Vagina (tissue), 2 donors: ENCODE measurements at places on chromosomes 1 and 21. TPM values are rescaled to one million over a fixed set of nuclear protein-coding genes. Genes with fewer than 3 reads are reported as not detected.

DNA sequence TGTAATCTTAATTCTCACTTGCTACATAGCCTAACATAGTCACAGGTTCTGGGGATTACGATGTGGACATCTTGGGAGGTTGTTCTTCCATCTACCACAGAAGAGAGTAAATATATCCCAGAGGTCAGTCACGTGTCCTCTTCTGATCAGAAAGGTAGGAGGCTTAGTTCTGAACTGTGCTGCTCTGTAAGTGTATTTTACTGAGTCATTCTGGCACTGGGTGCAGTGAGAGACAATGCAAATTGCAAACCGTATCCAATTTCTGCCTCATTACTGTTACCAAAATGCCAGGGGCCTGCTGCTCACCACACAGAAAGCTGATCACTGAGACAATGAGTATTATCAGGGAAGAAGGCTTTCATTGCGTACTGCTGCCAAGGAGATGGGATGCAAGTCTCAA lies 104.0 kb downstream of the GABPA start:
- H3K4me3 ChIP-seq, result no peak overlapping the region
- H3K27ac ChIP-seq, result no peak overlapping the region
- no peaks in the 10 kb centered on the region for H3K36me3 ChIP-seq
- DNase-seq, result no peak
- no peaks in the 10 kb centered on the region for H3K27me3 ChIP-seq

DNA sequence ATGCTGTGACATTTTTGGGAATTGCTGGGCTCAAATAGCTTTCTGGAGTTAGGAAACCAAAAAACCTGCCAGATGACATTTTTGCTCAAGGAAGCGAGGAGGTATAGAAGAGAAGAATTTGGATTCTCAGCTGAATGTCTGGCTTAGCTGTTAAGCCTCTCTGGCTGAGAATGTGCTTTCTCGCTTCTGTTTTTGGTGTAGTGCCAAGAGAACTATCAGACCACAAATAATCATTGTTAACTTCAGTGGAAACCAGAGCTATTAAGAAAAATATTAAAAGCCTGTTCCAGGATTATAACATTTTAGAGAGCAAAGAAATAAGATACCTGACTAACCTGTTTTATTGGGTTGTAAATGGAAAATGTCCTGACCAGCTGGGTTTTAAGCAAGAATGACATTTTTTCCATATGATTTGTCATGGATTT lies 39.5 kb upstream of the DIPK1A start:
- no peaks in the 10 kb centered on the region for H3K27me3 ChIP-seq
- DNase-seq, result no peak
- no peaks in the 10 kb centered on the region for H3K36me3 ChIP-seq
- H3K4me1 ChIP-seq, result peaks cover 15% of the 10 kb centered on the region
- H3K4me3 ChIP-seq, result no peak overlapping the region

- H3K27me3 ChIP-seq, result no peaks in the 10 kb centered on the region
- no peak overlapping the region for H3K4me3 ChIP-seq
- peak overlapping the region; percentile 91 for H3K27ac ChIP-seq
- no peak for DNase-seq
- H3K36me3 ChIP-seq, result no peaks in the 10 kb centered on the region
Observed at GRCh38 chr1:55579332-55580001, 364.3 kb upstream of the USP24 start.

- peaks cover 33% of the 10 kb centered on the region for H3K4me1 ChIP-seq
- no peak overlapping the region for H3K4me3 ChIP-seq
- peaks cover under 1% of the 10 kb centered on the region for H3K36me3 ChIP-seq
- no peaks in the 10 kb centered on the region for H3K27me3 ChIP-seq
Observed at GRCh38 chr1:246921481-246921880, 10.3 kb downstream of the AHCTF1 start.

DNA sequence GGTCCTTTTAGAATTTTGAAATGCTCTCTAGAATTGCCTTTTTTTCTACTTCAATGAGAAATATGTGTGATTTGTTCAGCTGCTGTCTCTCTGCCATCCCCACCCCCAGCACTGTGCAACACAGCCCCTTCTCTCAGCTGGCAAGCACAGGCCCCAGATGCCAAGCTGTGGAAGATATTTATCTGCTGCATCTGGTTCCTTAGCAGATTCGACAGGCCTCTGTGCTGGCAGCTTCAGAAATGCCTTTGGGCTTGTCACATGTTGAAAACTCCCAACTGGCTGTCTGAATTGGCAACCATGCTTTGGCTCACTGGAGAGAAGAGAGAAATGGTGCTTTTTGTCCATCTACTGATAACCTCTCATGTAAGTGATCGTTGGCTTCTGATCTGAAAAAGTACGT lies 206.7 kb upstream of the C1orf87 start:
- no peak for DNase-seq
- no peak overlapping the region for H3K4me3 ChIP-seq
- H3K27me3 ChIP-seq, result no peaks in the 10 kb centered on the region
- peaks cover 6% of the 10 kb centered on the region for H3K4me1 ChIP-seq
- no peak overlapping the region for H3K27ac ChIP-seq

- H3K27me3 ChIP-seq, result no peaks in the 10 kb centered on the region
- no peak for DNase-seq
- H3K4me1 ChIP-seq, result peaks cover 12% of the 10 kb centered on the region
- H3K4me3 ChIP-seq, result peak overlapping the region; percentile 37
- H3K27ac ChIP-seq, result no peak overlapping the region
- no peaks in the 10 kb centered on the region for H3K36me3 ChIP-seq
Observed at GRCh38 chr1:44616991-44617702, 57.1 kb downstream of the TMEM53 start.

DNA sequence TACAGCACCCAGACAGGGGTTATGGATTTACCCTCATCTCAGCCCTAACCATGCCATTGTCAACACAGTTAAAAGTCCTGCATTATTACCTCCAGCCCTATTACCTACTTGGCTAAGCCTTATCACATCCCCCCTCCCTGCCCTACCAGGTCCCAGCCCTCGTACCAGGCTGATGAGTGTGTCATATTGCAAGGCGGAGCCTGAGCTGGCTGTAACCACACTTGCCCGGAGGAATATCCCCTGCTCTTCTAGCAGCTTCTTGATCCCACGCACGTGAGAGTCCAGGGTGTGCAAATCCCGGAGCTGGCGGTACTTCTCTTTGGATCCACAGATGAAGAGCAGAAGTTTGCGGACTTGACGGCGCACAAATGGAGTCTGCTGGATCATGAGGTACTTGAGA lies 87.4 kb downstream of the UBR4 start:
- H3K27me3 ChIP-seq, result no peaks in the 10 kb centered on the region
- no peak overlapping the region for H3K4me3 ChIP-seq
- no peak for DNase-seq
- peaks cover 100% of the 10 kb centered on the region for H3K36me3 ChIP-seq
- H3K4me1 ChIP-seq, result no peaks in the 10 kb centered on the region

- H3K4me3 ChIP-seq, result no peak overlapping the region
- H3K27ac ChIP-seq, result no peak overlapping the region
- no peaks in the 10 kb centered on the region for H3K27me3 ChIP-seq
- no peaks in the 10 kb centered on the region for H3K36me3 ChIP-seq
Observed at GRCh38 chr1:44144962-44145756, 3.7 kb upstream of the KLF18 start.

- no peaks in the 10 kb centered on the region for H3K27me3 ChIP-seq
- H3K4me1 ChIP-seq, result no peaks in the 10 kb centered on the region
- no peak overlapping the region for H3K4me3 ChIP-seq
Observed at GRCh38 chr1:95380909-95381308, 146.9 kb downstream of the RWDD3 start.

DNA sequence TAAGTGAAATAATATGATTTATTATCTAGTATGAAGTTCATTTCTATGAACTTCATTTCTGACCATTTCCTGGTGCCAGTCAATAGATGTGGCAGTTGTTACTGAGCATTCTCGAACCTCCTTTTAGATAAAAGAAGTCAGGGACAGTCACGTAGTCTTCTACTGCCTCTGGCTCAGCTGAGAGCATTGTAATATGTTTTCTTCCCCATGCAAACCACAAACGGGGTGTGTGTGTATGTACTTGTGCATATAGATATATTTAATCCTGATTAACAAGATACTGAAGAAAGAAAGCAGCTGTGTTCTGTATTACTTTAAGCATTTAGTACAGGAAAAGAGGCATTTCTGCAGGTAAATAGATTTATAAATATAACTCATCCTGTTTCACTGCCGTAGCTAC lies 21.6 kb downstream of the ZNF684 start:
- no peaks in the 10 kb centered on the region for H3K36me3 ChIP-seq
- no peak for DNase-seq

DNA sequence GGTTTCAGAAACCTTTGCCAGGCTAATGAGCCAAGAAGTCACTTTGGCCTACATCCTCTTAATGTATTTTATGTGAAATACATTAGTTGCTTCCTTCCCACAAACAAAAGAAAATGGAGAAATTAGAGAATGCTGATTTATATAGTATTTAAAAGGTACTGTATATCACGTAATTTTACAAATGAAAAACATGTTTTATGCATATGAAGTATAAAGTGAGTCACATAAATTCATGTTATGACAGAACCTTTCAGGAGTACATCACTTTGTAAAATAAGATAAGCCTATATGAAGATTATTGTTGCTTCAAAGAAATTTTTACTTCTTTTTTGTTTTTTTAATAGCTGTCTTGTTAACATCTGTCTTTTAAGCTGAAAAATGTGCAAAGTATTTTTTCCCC lies 4.6 kb downstream of the DR1 start:
- no peak for DNase-seq
- no peak overlapping the region for H3K4me3 ChIP-seq
- H3K4me1 ChIP-seq, result peaks cover 74% of the 10 kb centered on the region
- no peak overlapping the region for H3K27ac ChIP-seq
- no peaks in the 10 kb centered on the region for H3K27me3 ChIP-seq
- H3K36me3 ChIP-seq, result no peaks in the 10 kb centered on the region

DNA sequence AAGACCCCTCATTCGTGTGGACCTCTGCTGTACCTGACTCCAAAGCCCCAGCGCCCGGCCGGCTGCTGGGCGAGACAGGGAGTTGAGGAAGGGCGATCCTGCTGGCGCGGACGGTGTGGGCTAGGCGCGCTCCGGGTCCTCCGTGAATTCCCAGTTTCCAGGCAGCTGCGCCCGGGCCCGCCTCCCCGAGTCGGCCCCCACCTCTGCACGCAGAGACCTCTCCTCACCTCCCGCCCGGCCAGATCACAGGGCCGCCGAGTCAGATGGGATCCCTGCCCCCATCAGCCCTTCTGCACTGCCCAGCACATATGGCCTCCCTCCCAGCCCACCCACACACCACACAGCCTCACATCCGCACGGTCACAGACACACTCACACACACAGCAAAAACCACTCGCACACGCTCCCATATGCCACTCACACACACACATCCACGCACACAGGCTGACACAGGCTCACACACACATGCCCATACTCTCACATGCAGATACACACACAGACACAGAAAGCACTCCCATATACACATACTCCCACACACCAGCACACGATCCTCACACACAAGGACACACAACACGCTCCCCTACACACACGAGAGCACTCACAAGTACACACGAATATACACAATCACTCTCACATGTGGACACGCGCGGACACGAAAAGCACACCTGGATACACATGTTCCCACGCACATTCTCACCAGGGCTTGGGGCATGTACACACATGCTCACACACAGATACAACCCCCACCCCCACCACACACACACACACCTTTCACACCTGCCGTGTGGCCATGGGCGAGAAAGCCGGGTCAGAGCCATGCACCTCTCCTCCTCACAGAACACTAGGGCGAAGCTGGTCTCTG lies 7.2 kb upstream of the GUCA2B start:
- H3K36me3 ChIP-seq, result no peaks in the 10 kb centered on the region
- no peak overlapping the region for H3K4me3 ChIP-seq
- no peaks in the 10 kb centered on the region for H3K27me3 ChIP-seq
- H3K27ac ChIP-seq, result no peak overlapping the region
- DNase-seq, result no peak
- H3K4me1 ChIP-seq, result peaks cover 7% of the 10 kb centered on the region

DNA sequence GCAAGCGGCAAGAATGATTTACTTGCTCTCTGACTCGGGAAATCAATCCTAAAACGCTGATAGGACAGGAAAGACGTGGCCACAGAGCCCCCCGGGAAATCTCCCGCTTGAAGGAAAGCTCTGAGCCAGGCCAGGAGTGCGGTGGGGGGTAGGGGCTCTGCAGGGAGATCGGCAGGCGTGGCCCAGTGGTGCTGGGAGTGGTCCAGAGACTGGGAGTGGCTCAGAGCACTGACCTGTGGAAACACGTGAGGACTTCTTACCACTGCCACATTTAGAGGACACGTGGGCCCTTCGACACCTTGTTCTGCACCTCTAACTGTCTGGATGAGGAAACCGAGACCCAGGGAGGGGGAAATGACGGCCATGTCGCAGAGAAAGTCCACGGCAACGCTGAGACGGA lies 130.0 kb upstream of the KLHDC7A start:
- H3K27me3 ChIP-seq, result no peaks in the 10 kb centered on the region
- no peak overlapping the region for H3K4me3 ChIP-seq
- H3K4me1 ChIP-seq, result no peaks in the 10 kb centered on the region
- no peak for DNase-seq
- H3K27ac ChIP-seq, result no peak overlapping the region

DNA sequence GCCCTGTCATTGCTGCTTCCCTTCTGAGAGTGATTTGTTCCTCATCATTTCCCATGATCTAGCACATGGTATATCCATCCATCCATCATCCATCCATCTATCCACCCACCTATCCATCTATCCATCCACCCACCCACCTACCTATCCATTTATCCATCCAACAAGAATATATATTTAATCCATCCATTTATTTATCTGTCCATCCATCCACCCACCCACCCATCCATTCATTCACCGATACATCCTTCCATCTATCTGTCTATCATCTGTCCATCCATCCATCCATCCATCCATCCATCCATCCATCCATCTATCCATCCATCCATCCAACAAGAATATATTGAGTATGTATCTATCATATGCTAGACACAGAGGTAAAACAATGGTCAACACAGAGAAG lies 100.0 kb upstream of the ACTL8 start:
- no peaks in the 10 kb centered on the region for H3K27me3 ChIP-seq
- no peak overlapping the region for H3K27ac ChIP-seq
- no peak for DNase-seq
- H3K36me3 ChIP-seq, result peaks cover 30% of the 10 kb centered on the region

DNA sequence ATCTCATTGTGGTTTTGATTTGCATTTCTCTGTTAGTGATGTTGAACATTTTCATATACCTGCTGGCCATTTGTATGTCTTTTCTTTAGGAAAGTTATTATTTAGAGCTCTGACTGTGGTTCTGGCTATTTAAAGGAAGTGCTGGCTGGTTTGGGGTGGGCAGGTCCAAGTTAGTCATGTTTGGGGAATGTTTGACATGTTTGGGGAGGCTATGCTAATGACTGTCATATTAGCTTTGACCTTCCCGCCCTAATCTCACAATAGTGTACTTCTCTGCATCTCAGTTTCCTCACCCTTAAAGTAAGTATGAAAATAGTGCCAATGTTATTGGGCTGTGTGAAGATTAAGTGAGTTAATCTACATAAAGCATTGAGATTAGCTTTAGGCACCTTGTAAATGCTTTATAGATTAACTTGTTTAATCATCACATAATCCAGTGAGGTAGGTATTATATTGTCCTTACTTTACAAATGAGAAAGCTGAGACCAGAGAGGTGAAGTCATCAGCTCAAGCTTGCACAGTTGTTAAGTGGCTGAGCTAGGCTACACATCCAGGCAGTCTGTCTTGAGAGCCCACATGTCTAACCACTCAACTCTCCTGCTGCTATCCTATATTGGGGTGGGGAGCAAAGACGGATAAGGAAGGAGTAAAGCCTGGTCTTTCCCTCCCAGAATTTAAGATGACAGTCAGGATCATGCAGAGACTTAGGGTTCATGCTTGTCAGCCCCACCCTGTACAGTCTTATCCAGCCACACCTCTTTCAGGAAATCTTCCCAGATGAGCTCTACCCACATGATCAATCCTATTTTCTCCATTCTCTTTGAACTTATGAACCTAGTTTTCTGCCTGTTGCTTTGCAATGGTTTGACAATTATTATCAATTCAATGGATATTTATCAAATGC lies 22.8 kb upstream of the CRNN start:
- H3K27ac ChIP-seq, result no peak overlapping the region
- H3K4me1 ChIP-seq, result peaks cover 7% of the 10 kb centered on the region
- H3K4me3 ChIP-seq, result no peak overlapping the region

The CD1C gene
- 9.6 TPM for total RNA-seq

The PRR9 gene
- not detected for total RNA-seq

The CLIC6 gene
- total RNA-seq, result 8.3 TPM
